ENCODE measurements at places on chromosomes 12 and 14.

DNA sequence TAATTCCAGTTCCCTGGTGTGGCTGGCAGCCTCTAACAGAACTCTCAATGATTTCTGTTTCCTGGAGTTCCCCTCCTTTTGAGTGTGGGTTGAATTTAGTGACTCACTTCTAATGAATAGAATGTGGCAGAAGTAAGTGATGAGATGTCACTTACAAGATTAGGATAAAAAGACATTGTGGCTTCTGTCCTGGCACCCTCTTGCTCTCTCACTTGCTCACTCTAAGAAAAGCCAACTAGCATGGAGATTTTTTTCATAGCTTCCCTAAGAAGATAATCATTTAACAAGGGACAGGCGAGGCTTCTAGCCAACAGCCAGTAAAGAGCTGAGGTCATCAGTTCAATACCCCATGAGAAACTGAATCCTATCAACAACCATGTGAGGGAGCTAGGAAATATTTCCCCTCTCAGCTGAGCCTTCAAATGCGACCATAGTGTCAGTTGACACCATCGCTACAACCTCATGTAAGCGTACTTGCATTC lies 156.7 kb downstream of the TMTC3 start:
- no peak for DNase-seq

DNA sequence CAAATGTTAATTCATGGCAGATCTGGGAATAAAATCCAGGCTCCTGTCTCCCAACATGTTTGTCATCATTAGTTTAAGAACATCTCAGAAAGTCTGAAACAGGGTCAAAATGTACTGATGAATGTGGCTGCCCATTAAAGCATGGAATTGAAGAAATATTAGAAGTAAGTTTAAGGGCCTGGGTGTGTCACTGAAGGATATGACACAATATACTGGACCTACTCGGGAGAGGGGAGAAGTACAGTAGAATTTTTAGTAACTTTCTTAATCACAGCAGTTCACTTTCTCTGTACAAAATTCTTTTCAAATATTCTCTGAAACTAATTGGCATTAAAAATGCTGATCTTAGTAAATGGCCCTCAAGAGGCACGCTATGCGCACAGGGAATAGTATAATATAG lies 185.5 kb downstream of the ETV6 start:
- no peak for DNase-seq

DNA sequence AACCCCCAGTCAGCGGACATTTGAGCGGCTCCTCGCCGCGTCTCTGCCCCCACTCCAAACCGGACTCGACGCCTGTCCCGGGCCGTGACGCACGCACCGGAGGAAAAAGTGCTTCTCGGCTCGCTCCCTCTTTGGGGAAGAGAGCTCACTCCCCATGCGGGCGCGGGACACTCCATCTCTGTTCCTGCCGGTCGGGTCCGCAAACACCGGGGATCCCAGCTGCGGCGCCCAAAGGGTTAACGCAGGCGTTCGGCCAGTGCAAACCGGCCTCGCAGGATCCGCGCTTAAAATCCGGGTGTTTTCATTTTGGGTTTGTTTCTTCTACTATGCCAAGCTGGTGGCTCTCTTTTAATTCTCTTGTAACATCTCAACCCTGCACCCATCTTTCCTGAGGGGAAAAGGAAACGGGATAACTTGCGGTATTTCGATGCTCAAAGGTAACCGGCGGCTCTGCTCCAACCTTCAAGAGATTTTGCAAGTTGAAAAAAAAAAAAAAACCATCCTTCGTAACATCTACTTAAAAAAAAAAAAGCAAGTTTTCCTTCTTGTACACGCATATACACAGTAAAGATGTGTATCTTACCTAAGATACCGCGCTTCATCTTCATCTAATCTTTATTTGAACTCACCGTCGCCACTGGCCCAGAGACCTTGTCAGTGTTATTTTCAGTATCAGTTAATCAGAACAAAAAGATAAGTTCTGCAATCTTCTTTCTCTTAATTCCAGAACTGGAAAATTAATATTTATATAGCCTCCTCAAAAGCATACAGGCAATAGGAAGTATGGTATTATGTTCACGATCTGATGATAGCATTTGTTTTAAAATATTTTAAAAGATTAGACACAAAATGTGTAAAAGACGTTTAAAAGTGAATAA lies 1.6 kb upstream of the ATP2B1 start:
- DNase-seq: peak; percentile 16

- DNase-seq: no peak
Measured at GRCh38 chr12:58341791-58342190, 400.4 kb downstream of the ATP23 start.

DNA sequence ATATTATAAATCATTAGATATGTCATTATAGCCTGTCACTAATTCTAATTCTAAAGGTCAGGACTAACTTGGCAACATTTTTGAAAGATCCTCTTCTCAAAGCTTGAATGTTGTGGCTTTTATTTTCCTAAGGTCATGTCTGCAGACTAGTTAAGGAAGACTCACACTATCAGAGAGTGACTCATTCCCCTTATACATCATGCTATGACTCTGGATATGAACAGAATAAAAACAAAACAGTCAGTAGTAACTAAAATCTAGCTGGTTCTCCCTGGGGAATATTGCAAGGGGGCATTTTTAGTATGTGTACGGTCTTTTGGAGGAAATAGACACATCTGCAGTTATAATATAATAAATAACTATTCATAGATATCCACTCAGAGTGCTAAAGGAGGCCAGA lies 170.6 kb downstream of the SLC2A13 start:
- DNase-seq: no peak

DNA sequence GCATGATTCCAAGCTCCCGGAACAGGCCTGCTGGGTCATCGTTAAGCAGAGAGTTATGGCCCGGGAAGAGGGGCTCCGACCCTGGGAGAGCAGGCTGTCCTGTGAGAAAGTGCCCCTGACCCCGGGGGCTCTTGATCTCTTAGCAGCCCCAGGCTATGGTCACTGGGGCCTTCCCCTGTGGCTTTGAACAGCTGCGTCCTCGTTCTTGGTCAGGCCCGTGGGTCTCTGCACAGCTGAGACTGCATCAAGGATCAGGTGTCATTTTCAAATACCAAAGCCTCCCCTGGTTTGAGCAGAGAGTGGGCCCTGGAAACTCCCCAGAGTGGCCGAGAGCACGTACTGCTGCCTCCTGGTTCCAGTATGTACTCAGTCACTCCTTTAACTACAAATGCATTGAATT lies 114.8 kb downstream of the ESRRB start:
- DNase-seq: no peak

- DNase-seq: no peak
Measured at GRCh38 chr12:103547376-103547775, 39.7 kb upstream of the STAB2 start.

DNA sequence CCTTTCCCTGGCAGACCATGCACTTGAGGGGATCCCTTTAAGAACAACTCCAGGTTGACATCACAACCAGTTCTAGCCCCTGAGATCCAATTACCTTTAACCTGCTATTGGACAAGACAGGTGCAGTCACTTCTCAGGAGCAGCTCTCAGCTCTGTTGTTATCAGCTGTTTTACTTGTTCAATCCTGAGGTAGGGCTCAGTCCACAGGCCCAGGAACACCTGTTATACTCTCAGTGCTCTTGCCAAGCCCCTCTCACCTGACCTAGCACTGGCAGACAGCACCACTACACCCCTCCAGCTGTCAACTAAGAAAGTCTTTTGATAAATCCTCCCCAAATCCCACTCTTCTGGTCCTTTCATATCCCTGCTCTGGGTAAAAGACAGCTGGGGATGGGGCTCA lies 163.9 kb upstream of the TMTC2 start:
- no peak for DNase-seq

DNA sequence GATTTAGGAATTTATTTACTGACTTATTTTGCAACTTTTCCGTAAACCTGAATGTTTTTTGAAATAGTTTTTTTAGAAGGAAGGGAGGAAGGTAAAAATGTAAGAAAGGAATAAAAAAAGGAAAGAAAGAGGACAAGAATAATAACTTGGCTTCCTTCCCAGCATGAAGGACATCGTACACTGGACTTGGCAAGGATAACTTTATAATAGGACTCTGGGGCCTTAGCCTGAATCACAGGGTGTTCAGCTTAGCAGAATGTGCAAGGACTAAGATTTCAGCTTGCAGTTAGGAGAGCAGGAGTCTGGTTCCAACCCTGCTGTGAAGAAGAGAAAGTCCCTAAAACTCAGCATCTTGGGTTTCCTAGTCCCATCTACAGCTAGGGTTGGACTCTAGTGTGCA lies 1053.3 kb downstream of the VRK1 start:
- no peak for DNase-seq

- DNase-seq: no peak
Measured at GRCh38 chr12:52353766-52354165, 13.5 kb downstream of the KRT85 start.

GRCh38 chr14:34110531-34110930 lies 159.7 kb upstream of the EGLN3 start:
- no peak for DNase-seq

DNA sequence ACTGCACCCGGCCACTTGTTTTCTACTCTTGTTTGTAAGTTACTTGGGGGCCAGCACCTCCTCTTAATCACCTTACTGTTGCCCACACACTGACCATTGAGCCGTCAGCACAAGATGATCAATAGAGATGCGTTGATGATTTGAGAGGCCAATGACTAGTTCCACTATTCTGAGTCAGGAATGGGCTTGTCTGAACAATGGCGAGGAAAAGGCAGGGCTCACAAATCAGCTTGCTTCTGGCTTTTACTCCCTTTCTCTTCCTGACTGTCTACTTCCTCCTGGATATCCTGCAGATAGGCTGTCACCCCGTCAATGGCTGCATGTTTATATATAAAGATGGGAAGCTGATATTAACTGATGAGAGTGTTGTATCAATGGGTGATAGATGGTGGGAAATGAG lies 29.1 kb upstream of the HDAC7 start:
- DNase-seq: no peak

GRCh38 chr14:95547626-95548327 lies 12.9 kb downstream of the GLRX5 start:
- no peak for DNase-seq

DNA sequence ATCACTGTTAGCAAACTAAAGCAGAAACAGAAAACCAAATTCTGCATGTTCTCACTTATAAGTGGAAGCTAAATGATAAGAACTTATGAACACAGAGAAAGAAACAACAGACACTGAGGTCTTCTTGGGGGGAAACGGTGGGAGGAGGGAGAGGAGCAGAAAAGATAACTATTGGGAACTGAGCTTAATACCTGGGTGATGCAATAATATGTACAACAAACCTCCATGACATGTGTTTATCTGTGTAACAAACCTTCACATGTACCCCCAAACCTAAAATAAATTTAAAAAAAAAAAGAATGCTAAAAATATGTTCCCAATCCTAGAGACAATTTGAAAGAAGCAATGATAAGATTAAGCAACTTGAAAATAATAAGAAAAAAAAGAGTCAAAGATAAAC lies 89.5 kb downstream of the SOX5 start:
- no peak for DNase-seq

DNA sequence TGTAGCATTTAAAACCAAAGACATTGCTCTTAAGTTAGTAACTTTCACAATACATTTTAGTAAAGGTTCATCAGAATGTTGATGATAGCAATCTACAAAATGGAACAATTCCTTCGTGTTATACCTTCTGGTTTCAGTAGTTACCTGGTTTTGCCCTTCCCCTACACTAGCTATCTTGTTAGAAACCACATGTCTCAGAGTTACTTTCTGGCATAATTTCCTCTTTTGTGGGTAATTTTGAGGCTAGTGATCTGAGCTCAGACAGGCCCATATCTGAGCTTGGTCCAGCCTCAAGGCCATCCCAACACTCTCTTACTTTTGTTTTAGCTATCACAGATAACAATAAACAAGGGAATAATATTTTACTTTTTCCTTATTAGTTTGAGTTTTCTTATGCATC lies 196.9 kb downstream of the KITLG start:
- DNase-seq: no peak

DNA sequence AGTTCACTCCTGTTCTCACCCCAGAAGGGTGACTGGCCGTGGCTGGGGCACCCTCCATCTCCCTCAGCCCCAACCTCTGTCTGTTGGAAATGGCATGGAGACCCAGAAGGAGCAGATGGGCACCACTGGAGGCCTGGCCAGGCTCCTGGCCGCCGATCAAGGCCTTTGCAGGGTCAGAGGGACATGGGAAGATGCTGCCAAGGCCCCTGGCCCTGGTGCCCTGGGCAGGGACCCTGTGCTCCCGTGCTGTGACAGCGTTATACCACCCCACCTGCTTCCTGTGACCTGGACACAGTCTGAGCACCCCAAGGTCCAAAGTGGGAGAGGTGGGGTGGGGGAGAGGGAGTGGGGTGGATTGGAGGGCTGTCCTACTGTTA lies 3.5 kb downstream of the INF2 start:
- DNase-seq: no peak

- no peak for DNase-seq
Measured at GRCh38 chr12:111454311-111454710, 48.6 kb downstream of the SH2B3 start.

GRCh38 chr12:88781909-88782308 lies 201.6 kb upstream of the KITLG start:
- DNase-seq: no peak

- no peak for DNase-seq
Measured at GRCh38 chr12:75701859-75702258, 190.4 kb upstream of the KRR1 start.

GRCh38 chr12:3019005-3019680 lies 58.0 kb upstream of the TSPAN9 start:
- no peak for DNase-seq

- DNase-seq: no peak
Measured at GRCh38 chr12:128783129-128783574, 40.6 kb downstream of the SLC15A4 start.

DNA sequence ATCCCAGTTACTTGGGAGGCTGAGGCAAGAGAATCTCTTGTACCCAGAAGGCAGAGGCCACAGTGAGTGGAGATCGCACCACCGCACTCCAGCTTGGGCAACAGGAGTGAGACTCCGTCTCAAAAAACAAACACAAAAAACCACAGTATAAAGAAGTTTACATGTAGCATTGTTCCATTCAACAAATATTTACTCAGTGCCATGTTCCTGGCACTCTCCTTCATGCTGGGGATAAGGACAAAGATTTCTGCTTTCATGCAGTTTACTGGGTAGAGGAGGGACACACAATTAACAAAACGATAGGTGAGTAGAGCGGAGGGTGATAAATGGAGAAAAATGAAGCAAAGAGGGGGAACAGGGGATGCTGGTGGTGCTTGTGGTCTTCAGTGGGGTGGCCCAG lies 68.2 kb upstream of the OVCH1 start:
- DNase-seq: no peak

DNA sequence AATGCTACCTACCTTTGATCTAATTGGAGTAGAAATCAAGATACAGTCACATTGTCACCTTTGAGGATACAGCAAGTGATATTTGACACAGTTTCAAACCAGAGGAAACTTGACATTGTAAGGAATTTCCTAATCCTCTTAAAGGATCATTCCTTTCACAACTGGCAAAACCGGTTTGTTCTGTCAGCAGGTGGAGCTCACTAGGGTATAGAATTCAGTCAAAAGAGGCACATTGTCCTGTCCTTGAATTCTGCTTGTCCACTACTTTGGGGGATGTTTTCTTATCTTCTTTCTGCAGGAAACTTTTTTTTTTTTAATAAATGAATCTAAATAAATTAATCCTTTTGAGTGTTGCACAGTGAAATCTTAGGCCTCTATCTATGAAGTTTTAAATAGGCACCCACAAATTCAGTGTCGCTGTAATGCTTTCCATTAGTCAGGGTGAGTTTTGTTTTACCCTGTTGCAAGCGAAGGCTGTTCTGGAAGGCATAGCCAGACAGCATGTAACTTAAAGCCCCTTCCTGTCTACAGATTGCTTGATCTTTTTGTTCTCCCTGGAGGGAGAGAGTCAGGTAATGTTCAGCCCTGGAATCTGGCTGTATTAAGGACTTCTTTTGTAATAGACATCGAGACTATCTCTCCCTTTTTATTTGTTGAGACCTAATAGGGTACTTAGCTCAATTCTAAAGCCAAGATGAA lies 285.0 kb upstream of the RGS6 start:
- no peak for DNase-seq
